ENCODE measurements at places on chromosomes 7 and 10.

DNA sequence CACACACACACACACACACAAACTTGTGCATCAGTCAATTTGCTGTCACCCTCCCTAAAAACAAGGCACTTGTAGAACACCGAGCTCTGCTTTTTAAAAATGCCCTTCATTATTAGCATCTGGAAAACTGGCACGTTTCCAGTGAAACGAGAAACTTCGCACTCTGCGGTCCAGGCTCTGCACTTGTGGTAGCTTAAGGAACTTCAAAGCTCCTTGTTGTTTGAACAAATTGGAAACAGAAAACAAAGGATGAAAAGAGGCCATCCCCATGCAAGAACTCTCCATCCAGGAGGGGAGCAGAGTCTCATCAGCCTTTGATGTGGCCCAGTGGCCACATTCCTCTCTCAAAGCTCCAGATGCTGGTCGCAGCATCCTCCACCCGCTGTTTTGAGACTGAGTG lies 105.1 kb downstream of the C10orf90 start:
- peak; percentile 2 for DNase-seq

- DNase-seq = no peak
Observed at GRCh38 chr7:70997261-70997660, 134.7 kb upstream of the GALNT17 start.

GRCh38 chr10:6204063-6204340 lies 1.3 kb downstream of the PFKFB3 start:
- peak; percentile 72 for DNase-seq

- DNase-seq = no peak
Observed at GRCh38 chr7:19620470-19620869, 88.4 kb downstream of the POLR1F start.

DNA sequence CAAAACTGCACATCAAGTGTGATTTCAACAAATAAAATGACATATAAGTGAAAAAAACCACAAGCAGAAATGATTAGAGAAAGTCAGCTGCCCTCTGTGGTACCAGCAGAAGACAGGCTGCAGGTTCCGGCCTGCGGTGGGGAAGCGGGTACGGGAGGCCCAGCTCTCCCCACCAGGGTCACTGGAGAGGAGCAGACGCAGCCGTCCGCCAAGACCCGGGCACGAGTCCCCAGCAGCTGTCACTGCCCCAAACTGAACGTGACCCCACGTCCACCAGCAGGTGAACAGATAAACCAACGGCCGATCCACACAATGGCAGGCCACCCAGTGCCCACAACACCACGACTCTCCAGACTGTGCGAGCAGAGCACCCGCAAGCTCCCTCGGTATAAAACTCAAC lies 16.1 kb upstream of the MICALL2 start:
- DNase-seq = no peak

DNA sequence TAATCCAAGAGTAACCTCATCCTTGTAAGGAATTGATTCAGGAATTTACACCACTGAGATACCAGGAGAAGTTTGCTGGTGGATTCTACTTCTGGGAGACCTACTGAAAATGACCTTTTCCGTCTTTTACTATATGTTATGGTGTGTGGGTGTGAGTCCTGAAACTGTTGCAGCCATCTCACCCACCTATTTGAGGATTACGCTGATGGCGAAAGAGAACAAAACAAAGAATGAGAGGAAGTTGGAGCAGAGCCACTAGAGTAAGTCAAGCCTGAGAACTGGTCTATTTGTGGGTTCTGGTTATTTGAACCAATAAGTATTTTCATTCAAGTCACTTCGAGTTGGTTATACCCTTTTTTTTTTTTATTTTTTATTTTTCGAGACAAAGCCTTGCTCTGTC lies 12.7 kb upstream of the ABCC2 start:
- DNase-seq = no peak

GRCh38 chr7:53340220-53340619 lies 304.8 kb downstream of the POM121L12 start:
- no peak for DNase-seq

GRCh38 chr10:71001470-71001869 lies 113.1 kb upstream of the PCBD1 start:
- no peak for DNase-seq

- DNase-seq = peak; percentile 64
Observed at GRCh38 chr7:150665089-150665748, 20.3 kb upstream of the GIMAP2 start.

GRCh38 chr10:126203746-126204145 lies 184.5 kb downstream of the ADAM12 start:
- DNase-seq = no peak

DNA sequence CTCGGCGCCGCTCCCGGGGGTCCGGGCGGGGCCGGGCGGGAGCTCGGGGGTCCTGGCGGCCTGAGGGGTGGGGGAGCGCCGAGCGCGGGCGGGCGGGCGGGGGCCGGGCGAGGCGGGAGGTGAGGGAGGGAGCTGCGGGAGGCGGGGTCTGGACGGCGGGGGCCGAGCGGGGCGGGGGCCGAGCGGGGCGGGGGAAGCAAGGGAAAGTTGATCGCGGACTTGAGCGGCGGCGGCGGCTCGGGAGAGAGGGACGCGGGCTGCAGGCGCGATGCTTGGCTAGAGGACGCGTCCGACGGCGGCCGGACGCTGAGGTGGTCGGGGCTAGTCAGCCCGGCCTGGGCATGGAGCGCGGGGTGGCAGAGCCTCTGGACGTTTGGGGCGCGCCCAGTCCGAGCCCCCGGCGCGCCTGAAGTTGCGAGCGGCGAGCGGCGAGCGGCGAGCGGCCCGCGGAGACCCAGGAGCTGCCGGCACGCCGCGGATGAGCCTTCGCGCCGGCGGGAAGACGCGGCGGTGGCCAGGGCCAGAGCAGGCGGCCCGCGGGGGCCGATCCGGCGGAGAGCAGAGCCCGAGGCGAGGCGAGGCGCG lies at the start of gene CDH23:
CDH23 (plus strand) TSS at position 210 of the 585 bp plus-strand sequence. CDS start 42,912 bp downstream, outside the sequence.
- peak; percentile 43 for DNase-seq

DNA sequence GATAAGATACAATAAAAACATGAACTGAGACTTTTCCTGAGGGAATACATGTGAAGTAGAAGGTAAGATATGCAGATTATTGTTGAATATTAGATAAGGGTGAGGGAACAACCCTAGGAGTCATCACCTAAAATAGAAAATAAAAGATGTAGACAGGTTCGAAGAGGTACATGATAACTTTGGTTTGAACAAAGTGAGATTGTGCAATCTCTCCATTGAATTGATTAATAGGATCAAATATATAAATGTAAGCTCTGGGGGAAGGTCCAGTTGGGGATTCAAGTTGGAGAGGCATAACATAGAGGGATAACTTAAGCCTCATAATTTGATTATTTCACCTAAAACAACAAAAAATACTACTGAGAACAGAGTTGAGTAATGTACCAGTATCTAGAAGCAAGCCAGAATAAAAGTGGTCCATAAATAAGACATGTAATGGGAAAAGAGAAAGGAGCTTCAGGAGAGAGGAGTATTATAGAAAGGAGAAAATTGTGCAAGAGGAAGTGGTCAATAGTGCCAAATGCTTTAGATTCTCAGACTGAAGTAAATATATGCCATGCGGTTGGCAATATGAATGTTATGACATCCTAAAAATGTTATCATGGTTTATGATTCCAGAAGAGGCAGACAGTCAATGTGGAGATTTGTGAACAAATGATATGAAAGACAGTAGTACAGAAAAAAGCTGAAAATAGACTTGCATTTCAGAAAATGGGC lies 282.3 kb upstream of the CHRM2 start:
- DNase-seq = no peak

- DNase-seq = no peak
Observed at GRCh38 chr7:143901332-143901667, 676 bp downstream of the TCAF1 start.

GRCh38 chr7:43377196-43377960 lies 205.5 kb upstream of the STK17A start:
- DNase-seq = no peak

- DNase-seq = no peak
Observed at GRCh38 chr10:74947781-74948401, 121.5 kb downstream of the KAT6B start.

- no peak for DNase-seq
Observed at GRCh38 chr10:47305566-47305965, 5.6 kb downstream of the GDF10 start.

DNA sequence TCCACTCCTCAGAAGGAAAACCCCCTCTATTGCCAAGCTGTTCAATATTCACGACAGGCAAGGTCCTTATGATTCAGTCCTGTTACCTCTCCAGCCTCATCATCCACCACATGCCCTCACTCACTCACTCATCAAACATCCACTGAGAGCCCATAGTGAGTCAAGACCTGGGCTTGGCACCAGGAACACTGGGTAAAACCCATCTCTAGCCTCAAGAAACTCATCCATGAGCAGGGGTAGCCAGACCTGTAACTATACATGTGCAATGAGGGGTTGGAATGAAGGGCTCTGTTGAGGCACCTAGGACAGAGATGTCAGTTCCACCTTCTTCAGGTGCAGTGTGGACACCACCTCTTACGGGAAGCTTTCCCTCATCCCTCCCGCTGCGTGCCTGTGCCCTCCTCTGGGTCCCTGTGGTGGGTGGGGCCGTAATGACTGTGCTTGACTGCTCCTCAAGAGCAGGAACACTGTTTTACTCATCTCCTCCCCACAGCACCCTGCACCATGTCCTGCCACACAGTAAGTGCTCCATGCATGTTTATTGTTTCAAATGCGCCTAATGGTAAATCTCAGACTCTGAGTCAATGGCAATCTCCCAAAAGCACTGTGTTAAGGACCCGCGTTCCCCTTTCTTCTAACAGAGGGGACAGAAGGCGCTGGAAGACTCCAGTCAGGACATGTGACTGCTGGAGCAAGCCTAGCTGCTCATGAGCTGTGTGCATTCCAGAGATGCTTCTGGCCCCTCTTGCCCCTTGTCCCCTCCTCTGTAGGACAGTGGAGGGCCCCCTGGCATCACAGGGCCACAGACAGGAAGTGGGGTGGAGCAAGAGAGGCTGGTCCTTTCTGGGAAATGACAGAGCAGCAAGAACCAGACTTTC lies 95.4 kb downstream of the HIPK2 start:
- DNase-seq = peak; percentile 58

- DNase-seq = no peak
Observed at GRCh38 chr7:94354953-94355352, 39.7 kb upstream of the COL1A2 start.

- DNase-seq = no peak
Observed at GRCh38 chr10:116274064-116274904, 1.3 kb upstream of the GFRA1 start.

Measured in stimulated activated CD4-positive, alpha-beta T cell treated with anti-CD3 and anti-CD28 coated beads, Interleukin-2, amount 100 ng/mL, for 24 hours (primary cell).